ENCODE measurements at places on chromosomes 3 and 15. TPM values are rescaled to one million over a fixed set of nuclear protein-coding genes. Genes with fewer than 3 reads are reported as not detected.

DNA sequence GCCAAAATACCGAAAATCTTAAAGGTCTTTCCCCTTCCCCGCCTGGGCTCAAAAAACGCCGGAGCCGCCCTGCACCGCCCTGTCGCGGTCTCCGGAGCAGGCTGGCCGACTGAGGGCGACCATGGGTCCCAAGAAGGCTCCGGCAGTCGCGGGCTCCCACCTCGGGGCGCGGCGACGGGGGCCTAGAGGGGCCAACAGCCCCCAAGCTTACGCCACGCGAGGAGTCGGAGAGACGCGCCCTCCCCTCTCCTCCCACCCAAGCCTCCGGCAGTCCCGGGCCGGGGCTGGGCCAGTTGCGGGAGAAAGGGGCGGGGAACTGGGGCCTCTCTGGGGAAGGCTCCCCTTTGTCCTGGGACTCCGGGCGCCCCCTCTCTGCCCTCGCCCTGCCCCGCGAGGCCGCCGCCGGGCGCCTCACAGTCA is 69.2 kb downstream of the GOLGA8B start:
- DNase-seq: no peak

GRCh38 chr3:47156396-47156795 is 7.5 kb downstream of the SETD2 start:
- no peak for DNase-seq

DNA sequence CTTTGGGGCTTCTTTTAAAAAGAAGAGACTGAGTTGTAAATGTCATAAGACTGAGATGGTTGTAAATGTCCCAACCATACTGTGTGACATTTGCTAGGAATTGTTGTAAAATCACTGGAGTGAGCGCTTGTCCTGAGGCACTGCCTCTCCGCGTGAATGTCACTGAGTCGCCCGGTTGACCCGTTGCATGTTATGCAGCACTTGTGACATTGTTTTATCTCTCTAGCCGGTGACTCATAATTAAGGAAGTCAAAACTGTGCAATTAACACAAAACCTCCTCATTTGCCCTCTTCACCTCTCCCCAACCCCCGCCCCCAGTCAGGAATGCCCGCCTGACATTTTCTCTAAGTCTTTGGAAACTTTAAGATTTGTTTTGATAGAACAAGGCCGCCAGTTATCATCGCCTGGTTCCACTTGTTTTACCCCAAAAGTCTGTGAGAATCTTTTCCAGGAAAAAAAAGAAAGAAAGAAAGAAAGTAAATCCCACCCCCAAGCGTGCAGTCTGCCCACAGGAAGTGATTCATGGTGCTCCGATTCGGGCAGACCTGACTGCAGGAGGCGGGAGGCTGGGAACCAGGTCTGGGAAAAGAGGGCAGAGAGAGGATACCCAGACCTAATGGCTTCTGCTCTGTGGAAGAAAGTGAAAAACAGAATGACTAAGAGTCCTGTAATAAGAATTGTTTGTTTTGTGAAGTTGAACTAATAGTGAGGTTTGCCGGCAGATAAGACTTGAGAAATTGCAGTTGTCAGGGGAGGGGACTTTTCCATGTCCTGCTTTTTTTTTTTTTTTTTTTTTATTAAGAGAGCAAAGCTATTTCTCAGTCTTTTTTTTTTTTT is 84.8 kb downstream of the SMAD3 start:
- peak; percentile 32 for DNase-seq

DNA sequence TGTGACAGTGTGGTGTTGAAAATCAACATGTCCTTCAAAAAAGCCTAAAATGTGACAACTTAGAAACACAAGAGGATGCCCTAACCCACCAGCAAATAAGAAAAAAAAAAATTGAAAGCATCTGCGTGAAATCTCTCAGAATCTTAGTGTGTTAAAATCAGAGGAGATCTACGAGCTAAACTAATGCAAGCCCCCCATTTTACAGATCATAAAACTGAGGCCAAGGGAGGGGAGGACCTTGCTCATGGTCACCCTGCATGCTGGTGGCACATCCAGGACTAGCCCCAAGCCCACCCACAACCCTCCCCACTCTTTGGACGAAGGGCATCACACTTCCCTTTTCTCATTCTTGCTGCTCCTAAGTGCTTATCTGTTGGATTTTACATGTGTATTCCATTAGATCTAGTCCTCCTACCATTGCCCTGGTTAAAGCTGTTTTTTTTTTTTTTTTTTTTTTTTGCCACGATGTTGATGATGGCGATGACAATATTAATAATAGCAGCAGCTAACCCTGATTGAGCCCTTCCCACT is 29.1 kb upstream of the NOX5 start:
- DNase-seq: no peak

- no peak for DNase-seq
These were observed 58.5 kb upstream of the UTS2B start for GRCh38 chr3:191388823-191389222.

DNA sequence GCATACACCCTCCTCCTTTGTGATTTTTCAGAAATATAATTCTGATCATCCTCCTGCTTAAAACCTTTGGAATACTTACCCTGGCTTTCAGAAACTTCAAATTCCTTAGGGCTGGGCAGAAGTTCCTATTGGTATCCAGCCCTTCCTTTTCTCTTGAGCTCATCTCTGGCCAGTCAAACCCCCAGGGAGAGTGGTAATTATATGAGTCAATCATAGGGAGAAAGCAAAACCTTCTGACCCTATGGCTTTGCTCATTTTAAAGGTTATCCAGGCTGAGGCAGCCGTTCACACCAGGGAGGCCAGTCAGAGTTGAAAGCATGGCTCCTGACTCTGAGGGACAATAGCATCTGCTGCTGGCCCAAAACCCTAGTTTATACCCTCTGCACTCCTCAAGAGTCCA is 23.9 kb upstream of the CTNNB1 start:
- no peak for DNase-seq

Gene MYRIP
- total RNA-seq: 16.6 TPM

Gene MNS1
- total RNA-seq: 4.5 TPM
